ENCODE measurements at places on chromosomes 2 and 18.

DNA sequence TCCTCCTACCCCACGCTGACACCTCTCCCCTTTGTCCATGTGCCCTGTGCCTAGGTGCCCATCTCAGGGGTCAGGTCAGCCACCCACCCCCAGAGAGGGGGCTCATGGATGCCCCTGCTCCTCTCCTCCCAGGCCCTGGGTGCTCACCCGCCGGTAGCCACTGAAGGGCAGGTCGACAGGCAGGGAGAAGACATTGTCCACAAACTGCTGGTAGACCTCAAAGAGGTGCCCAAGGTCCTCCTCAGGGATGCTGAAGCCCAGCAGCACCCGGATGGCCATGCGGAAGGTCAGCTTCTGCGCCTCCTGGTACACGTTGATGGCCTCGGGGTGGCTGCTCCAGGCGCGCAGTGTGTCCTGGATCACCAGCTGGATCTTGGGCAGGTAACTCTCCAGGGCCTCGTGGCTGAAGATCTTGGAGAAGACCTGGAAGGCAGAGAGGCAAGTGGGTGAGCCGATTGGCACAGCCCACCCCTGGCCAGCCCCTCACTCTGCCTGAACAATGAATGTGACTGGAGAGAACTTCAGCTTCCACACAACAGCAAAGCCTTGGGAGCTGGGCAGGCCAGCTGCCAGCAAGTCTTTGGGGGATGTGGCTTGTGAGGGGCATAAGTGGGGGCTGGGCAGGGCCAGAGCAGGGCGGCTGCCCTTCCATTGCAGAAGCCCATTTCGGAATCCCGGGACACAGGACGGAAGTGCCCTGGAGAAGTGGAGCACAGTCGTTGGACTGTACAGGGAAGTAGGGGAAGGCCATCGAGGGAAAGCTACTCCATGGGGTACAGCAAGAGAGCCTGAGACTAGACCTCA is 12.5 kb downstream of the CYP26B1 start:
- no peak for DNase-seq

DNA sequence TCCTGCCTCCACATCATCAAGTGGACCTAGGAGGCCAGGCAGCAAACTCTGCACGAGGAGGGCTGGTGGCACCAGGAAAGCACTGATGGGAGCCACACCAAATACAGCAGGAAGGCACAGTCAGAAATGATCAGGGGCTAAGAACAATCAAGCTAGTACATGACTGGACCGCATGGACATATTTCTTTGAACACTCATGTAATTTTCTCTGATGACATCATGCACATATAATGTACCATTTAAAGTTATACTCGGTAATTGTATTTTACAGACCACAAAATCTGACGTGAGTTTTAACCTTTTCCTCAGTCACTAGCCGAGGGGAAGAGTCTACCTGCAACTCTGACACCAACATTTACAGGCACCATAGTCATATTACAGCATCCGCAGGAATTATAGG is 76.7 kb downstream of the XDH start:
- no peak for DNase-seq

GRCh38 chr2:126894585-126895182 is 4.0 kb upstream of the TEX51 start:
- DNase-seq, result no peak

GRCh38 chr2:2550856-2551255 is 219.8 kb upstream of the MYT1L start:
- DNase-seq, result no peak

DNA sequence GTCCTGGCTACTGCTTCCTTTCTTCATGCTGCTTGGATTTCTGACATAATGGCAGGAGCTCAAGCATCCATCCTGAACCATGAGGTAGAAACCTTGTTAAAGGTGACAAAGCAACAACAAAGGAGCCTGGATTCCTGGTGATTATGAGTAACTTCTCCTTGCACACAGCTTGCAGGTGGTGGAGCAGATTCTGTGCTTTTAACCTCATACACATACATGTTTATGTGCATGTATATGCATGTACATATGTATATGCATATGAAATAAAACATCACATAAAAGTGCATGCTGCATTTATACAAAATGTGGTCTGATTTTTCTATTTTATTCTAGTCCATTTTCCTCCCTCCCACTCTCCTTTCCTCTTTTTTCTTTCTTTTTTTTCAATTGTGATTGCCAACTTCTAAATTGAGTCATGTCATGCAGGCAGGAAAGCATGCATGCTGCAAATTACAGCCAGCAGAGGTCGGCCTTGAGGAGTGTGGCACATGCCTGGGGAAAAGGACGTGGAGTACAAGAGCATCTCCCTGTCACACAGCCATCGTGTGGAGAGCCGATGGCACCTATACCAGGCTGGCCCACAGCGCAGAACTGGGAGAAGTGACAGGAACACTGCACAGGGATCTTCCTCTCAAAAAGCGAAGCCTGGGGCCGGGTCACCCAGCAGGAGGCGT is 17.9 kb downstream of the LCT start:
- peak; percentile 14 for DNase-seq

- DNase-seq, result no peak
Measured at GRCh38 chr2:37529830-37530415, 141.5 kb downstream of the CDC42EP3 start.

DNA sequence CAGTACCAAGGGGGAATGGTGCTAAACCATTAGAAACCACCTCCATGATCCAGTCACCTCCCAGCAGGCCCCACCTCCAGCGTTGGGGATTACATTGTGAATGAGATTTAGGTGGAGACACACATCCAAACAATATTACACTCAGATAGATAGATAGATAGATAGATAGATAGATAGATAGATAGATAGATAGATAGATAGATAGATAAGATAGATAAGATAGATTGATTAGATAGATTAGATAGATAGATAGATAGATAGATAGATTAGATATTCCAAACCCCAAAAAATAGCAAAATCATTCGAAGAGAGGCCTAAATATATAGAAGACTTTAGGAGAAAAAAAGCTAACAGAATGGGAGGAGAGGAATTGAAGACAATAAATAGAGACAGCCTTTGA is 42.8 kb upstream of the UBXN4 start:
- no peak for DNase-seq

Measured in NCI-H1436 (cell line).